ENCODE measurements at places on chromosomes 1 and 21.
A peak's percentile ranks its signal among the peaks of the same experiment; 100 is the strongest.

DNA sequence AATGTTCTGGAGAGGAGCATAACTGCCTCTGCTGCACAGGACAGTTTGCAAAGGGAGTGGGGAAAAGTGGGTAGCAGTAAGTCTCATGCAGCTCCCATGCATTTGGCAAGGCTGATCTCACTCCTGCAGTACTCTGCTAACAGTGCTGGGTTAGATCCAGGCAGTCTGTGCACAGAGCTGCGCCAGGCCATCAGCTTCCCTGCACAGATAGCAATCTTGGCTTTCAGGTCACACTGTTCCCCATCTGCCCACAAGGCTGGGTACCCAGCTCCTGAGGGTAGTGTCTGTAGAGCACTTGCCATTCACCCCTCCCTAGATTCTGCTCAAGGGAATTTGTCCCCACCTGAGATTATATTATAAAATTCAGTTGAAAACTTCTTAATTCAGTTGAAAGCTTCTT is 72.1 kb downstream of the SH3BGR start:
- DNase-seq = no peak

- peak; percentile 45 for DNase-seq
Measured at GRCh38 chr1:26278724-26279455, 996 bp upstream of the SH3BGRL3 start.

DNA sequence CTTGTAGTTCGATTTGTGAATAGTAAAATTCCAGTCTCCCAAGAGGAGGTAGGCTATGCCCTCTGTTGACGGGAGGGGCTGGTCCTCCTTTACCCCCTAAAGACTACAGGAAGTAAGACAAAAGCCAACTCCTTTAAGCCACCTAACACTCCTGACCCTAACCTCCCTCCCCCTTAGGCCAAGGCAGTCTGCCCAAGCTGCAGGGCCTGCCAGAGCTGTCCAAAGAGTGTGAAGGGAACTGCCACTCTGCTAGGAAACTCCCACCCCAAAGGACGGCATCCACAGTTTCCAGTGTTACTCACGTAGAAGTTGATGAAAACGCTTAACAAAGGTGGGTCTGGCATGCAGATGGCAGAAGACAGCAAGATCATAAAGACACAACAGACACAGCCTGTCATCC is 803.2 kb downstream of the PLA2G4A start:
- no peak for DNase-seq

GRCh38 chr1:84704872-84705417 is 14.7 kb upstream of the SSX2IP start:
- no peak for DNase-seq

- DNase-seq = peak; percentile 15
Measured at GRCh38 chr21:42061195-42061985, 9.7 kb upstream of the UMODL1 start.

- no peak for DNase-seq
Measured at GRCh38 chr1:172607145-172607544, 51.8 kb upstream of the FASLG start.

DNA sequence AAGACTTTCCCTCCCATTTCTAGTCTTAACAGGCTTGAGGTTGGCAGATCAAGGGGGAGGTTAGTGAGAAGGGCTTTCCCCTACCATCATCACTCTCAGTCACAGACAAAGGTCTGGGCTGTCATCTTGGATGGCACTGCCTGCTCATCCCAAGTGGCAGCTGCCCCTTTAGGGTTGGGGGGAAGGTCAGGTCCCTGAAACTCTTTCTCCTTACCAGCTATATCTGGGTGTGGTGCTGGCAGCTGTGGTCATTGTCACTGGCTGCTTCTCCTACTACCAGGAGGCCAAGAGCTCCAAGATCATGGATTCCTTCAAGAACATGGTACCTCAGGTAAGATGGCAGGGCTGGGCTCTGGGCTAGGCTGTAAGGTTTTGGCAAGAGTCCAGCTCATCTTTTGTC is 8.2 kb downstream of the ATP1A2 start:
- no peak for DNase-seq

DNA sequence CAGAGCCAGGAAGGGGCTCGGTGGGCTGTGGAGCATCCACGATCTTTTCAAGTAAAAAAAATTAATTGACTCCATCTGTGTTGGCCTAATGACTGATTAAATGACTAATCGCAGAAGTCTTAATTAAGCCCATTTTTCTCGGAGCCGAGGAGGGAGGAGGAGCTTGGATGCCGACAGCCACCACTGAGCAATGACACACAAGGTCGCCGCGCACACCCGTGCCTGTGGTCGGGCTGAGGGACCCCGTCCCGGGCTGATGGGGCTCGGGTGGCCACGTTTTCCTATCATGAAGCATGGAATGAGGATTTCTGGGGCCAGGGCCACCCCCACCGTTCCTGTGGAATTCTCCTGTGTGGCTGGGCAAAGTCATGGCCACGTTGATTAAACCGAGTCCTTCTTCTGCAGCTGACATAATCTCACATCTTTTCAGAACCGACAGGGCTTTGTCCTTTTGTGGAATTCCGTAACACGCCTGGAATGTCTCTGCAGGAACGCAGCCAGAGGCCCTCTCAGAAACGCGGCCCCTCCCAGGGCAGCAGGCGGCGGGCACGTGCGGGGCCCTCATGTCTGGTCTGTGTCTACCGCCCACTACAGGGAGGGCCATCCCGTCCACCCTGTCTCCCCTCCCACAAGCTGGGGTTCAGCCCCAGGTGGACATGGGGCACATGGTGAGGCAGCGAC is 60.7 kb downstream of the MORN1 start:
- no peak for DNase-seq

DNA sequence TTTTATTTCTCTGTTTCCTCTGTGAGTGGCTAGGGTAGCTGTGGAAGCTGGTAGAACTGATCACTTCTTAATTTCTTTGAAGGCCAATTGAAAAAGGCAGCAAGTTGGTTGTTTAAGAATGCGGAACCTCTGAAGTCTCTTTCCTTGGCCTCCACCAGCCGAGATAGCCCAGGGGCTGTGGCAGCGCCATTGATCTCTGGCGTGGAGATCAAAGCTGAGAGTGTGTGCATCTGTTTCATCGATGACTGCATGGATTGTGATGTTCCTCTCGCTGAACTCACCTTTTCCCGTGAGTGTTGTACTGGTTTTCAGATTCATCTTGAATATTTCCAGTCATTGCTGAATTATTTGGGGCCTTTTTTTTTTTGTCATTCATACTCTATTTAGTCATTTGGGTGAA is 97.7 kb downstream of the VPS13D start:
- no peak for DNase-seq

DNA sequence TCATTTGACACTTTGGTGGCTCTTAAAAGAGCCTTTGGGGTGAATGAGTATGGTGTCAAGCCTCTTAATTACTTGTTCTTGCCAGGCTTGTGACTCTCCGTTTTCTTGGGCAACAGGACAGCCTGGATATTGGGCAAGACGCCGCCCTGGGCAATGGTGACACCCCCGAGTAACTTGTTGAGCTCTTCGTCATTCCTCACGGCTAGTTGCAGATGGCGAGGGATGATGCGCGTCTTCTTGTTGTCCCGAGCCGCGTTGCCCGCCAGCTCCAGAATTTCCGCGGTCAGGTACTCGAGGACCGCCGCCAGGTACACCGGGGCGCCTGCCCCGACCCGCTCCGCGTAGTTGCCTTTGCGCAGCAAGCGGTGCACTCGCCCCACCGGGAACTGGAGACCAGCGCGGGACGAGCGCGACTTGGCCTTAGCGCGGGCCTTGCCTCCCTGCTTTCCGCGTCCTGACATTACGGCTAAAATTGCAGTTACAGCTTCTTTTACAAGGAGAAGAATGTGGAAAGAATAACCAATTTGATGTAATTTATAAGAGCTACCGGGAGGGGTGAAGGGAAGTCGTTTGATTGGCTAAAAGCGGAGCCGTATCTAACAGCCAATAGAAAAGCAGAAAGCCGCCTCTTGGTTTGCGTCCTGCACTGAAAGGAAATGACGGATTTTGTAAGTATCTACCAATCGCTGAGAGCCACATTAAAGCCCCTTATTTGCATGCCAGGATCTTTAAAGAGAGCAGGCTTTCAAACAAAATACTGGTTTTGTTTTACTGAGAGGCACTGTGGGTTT is 11.7 kb upstream of the BOLA1 start:
- peak; percentile 94 for DNase-seq

GRCh38 chr1:243313635-243314536 is 58.0 kb downstream of the SDCCAG8 start:
- no peak for DNase-seq
